ENCODE measurements at places on chromosomes 2 and 18.

DNA sequence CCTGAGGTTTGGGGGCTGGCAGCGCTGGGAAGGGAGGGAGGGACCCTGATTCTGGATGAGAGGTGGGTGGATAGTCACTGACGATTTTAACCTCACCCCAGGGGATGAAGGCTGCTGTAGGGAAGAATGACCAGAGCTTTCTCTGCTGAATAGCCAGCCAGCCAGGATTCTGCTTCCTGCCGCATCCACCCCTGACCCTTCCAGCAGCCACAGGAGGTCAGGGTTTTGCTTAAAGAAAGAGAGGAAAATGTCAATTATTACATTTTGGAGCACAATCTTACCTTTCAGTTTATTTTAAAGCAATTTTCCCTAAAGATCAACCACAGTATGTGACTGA, 217.7 kb downstream of the GBX2 start:
- no peak for DNase-seq

- DNase-seq = no peak
Measured at GRCh38 chr18:70453058-70453775, 164.4 kb downstream of the SOCS6 start.

GRCh38 chr2:70412294-70413070, 110.6 kb upstream of the FAM136A start:
- no peak for DNase-seq

DNA sequence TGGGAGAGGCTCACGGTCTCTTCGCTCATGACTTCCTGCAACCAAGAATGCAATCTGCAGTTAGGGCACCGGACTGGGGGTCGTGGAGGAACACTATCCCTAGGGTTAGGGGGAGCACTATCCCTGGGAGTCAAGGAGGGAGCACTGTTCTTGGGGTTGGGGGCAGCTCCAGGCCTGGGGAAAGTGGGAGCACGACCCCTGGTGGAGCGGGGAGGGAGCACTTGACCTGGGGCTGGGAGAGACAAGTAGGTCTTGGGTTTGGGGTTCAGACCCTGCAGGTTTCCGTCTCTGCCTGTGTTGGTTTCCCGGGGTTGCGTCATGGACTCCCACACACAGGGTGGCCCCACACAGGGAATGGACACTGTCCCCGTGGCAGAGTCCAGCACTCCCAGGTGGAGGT, 133.6 kb downstream of the TPO start:
- no peak for DNase-seq

- no peak for DNase-seq
Measured at GRCh38 chr18:13086906-13087305, 95.7 kb downstream of the CEP192 start.

- DNase-seq = no peak
Measured at GRCh38 chr2:98869870-98870269, 66.2 kb downstream of the CRACDL start.

DNA sequence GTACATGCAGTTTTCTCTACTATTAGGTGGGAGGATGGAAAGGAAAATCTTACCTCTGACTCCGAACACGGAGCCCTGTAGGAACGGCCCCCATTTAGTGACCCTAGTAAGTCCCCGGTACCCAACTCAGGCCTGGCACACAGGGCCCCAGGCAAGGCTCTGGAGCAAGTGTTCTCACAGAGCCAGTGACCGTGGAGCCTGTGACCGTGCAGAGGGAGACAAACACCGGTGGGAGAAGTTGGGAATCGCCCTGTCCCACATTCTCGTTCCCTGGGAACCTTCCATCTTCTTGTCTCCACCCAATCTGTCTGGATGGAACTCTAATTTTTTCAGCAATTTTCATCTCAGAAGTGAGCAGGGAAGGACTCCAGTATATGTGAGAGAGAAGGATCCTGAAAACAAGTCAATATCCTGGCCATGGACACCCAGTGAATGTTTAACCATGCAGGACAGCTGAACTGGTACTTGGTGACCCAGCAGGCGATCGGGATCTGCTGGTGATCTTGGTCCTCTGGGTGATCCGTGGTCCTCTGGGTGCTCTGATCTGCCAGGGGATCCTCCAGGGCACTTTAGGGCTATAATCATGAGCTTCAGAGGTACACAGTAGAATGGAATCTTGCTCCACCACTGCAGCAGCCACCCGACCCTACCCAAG, 348.6 kb upstream of the ID2 start:
- DNase-seq = no peak

DNA sequence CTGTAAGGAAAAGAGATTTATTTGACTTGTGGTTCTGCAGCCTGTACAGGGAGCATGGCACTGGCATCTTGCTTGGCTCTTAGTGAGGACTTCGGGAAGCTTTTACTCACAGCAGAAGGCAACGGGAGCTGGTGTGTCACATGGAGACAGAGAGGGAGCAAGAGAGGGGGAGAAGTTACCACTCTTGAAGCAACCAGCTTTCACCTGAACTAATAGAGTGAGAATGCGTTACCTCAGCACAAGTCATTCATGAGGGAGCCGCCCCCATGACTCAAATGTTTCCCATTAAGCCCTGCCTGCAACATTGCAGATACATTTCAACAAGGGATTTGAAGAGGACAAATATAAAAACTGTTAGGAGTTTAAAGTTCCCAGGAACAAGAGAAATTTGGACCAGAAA, 190.0 kb downstream of the CYRIA start:
- no peak for DNase-seq

- no peak for DNase-seq
Measured at GRCh38 chr2:218659988-218660358, 490 bp downstream of the BCS1L start.

DNA sequence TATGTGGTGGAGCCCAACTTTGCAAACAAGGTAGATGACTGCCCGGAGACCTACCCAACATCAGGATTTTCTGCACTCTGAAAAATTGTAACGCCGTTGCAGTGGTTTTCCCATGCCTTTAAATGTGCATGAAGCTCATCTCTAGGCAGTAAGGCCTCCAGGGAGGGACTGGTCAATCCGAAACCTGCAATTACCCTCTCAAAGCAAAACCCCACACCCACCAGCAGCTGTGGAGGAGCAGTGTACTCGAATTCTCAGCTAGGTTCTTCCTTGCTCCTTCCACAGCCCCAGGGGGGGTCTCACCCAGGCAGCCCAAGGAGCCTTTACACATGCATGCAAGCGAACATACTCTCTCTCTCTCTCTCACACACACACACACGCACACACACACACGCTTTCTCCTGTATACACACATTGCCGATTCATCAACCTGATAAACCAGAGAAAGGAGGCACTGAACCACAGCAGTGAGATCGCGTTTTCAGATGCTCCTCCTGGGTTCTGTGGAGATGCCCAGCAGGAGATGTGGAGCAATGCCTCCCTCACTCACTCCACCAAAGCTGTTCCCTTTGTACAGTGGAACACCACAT, 109.2 kb downstream of the VIT start:
- DNase-seq = no peak

GRCh38 chr2:129925381-129925780, 54.1 kb upstream of the RAB6C start:
- DNase-seq = no peak

DNA sequence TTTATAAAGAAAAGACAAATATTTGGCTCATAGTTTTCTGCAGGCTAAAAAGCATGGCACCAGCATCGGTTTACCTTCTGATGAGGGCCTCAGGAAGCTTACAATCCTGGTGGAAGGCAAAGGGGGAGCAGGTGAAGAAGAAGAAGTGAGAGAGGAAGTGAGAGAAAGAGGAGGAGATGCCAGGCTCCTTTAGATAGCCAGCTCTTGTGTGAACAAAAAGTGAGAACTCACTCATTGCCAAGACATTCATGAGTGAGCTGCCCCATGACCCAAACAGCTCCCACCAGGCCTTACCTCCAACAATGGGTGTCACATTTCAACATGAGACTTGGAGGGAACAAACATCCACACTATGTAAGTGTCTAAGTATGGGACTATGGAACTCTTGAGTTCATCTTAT, 14.3 kb downstream of the CCDC150 start:
- DNase-seq = no peak

DNA sequence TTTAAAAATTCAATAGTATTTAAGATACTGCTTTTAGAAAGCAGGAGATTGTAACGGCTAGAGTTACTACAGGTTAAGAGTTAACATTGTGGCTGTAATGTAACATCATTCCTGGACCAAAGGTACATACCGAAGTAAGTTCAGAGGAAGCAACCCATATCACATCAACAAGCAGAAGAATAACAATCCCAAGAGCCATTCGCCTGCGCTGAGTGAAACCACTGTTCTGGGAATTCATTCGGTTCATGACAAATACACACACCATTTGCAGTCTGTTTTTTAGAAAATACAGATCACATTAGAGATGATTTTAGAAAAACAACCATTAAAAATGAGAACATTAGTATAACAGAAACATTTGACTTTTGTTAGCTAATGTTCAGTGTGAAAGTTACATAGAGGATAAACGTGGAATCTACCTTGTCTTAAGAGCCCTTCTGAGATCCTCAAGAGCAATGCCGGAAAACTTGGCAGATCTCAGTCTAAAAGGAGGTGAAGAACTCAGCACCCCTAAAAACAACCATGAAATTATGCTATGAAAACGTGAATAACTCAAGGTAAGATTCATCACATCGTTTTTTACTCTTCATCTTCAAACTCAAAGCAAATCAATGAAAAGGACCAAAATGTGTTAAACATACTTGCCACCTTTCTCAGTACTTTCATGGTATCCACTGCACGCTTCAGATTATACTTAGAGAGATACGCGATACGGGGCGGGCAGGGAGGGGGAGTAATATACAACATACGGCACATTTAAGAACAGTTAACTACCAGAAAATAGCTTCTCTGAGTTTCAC, 1.2 kb downstream of the SLC35F5 start:
- DNase-seq = no peak

DNA sequence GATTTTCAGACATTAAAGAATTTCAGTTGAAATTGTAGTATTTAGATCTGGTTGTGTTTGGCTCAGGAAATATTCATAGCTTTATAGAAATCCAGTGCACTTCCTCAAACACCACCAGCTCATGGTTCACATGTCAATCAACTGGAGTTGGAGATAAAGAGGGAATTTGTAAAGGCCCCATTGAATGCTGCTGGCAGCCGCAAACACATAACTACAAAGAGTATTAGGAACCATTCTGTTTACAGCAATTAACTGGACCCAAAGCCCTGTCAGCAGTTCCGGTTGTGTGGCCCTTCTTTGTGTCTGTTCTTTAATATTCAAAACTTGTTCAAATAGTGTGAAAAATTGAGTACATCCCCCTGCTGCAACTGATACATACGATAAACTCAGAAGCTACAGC, 107.4 kb upstream of the LRRTM4 start:
- no peak for DNase-seq

- no peak for DNase-seq
Measured at GRCh38 chr2:170369228-170369627, 191.3 kb downstream of the MYO3B start.

GRCh38 chr2:48145845-48146452, 239.7 kb upstream of the FBXO11 start:
- no peak for DNase-seq

DNA sequence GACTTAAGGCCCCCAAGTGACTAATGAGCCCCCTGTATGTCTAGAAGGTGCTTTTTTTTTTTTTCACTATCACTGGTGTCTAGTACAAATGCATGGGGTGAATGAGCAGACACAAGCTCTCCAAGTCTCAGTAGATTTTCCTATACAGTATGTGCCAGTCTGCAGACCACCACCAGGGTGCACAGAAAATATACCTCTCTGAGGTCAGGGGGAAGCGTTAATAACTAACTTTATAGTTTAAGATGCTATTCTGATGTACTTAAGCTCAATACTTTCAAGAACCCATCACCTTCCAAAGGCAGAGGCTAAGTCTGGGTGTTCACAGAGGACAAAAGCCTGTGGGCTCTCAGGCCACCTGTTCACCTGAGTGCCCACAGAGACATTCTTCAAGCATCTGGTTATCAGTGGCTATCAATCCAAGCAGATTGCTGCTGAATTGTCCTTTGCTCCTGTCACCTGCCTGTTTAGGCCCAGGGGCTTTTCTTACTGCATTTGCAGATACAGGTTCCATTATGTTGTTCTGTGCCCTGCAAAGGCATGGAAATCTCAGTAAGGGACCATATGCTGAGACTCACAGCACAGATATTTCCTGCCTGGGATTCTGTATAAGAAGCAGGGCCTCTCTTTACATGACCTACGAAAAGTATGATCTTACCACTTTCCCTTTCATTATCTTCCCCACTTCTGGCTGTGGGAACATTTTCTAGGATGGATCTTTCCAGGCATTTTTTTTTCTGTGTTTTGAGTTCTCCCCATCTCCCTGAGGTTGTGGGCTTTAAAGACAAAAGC, 534.6 kb downstream of the TNS1 start:
- DNase-seq = no peak

DNA sequence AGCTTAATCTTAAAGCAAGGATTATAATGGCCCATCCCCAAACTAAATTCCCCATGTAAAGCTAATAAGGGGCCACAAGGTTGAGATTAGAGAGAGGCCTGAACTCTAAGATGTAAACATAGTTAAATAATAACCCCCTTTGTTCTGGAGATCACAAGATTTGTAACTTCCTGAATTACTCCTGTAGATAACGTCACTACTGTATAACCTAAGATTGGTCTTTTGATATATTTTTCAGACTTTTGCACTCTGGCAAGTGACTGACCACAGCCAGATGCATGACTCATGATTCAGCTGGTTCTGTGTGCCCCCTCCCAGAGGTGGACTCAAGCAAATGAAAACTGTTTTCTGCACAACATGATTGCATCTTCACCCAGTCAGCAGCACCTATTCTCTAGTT, 686.0 kb upstream of the DDX18 start:
- no peak for DNase-seq

GRCh38 chr2:41972819-41973218, 75.0 kb upstream of the PKDCC start:
- DNase-seq = no peak

DNA sequence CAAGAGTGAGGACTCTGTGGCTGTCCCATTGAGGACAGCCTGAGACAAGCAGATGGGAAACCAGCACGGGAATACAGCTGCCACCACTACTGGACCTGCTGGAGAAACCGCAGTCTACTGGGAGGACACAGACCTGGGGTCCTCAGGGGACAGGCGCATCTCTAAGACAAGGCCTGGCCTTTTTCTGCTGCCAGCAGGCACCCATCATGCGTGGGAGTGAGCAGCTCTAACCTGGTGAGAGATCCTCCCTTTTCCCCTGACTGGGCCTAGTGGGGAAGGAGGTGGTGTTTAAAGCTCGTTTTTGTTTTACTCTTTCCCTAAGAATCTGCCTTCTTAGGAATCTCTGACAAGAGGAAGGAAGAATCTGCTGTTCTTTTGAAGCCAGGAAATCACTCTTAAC, 36.6 kb downstream of the CYRIA start:
- DNase-seq = no peak
